CD4-positive, CD25-positive, alpha-beta regulatory T cell (primary cell): ENCODE measurements at places on chromosomes 3 and 15.

DNA sequence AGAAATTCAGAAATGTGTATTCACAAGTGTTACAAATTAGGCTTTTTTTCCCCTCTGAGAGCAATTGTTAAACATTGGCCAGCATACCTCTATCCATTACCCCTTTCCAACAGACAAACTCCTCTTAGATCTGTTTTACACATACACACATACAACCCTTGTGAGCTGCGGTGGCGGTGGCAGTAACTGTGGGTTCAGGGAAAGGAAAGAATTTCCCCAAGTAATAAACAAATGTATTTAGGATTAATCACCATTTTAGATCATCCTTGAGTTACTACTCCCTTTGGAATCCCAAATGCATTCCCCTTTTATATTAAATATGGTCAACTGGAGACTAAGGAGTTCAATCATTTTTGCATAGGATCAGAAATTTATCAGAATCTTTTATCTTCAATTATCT lies 667.0 kb downstream of the FHIT start:
- H3K4me3 ChIP-seq: no peak overlapping the region
- no peak for DNase-seq
- no peaks in the 10 kb centered on the region for H3K36me3 ChIP-seq
- H3K27me3 ChIP-seq: no peaks in the 10 kb centered on the region
- H3K27ac ChIP-seq: no peak overlapping the region
- no peaks in the 10 kb centered on the region for H3K4me1 ChIP-seq

- H3K36me3 ChIP-seq: no peaks in the 10 kb centered on the region
- H3K27me3 ChIP-seq: no peaks in the 10 kb centered on the region
- H3K27ac ChIP-seq: no peak overlapping the region
Measured at GRCh38 chr3:52099001-52099401, 42.6 kb upstream of the DUSP7 start.

DNA sequence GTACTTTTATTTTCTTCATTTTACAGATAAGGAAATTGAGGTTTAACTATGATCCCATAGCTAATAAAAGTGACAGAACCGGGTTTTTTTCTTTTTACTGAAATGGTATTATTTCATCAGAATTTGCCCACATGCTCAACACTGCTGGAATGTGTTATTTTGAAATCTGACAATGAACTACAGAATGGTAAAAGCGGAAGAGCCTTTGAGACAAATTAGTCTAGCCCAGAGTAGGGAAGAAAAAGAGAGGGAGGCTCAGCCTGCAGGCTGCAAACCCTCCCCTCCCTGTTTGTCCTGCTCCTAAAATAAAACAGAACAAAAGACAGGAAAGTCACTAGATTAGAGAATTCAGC lies 100.3 kb upstream of the LIPC start:
- H3K27me3 ChIP-seq: no peaks in the 10 kb centered on the region
- DNase-seq: no peak

DNA sequence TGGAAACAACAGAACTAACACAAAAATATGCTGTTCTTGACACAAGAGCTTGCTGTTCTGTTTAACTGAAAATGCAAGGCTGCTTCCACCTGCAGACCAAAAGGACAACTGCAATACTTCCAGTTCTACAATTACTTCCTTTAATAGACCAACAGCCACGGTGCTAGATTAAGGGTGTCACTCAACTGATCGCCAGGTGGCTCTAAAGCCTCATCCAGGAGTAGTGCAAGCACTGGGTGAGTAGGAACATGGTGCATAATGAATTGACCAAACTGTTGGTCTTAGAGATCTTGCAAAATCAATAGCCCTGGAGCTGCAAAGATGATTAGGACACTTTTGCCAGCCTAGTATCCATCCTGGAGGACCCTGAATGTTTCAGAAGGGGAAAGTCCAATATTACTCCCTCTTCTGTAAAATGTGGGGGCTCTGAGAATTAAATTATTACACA lies 3.6 kb upstream of the CLDN16 start:
- H3K27me3 ChIP-seq: no peaks in the 10 kb centered on the region
- H3K4me1 ChIP-seq: no peaks in the 10 kb centered on the region
- no peak overlapping the region for H3K4me3 ChIP-seq
- no peak for DNase-seq
- H3K36me3 ChIP-seq: no peaks in the 10 kb centered on the region

GRCh38 chr3:179956416-179956830 lies 80.3 kb downstream of the PEX5L start:
- H3K4me3 ChIP-seq: no peak overlapping the region
- H3K27me3 ChIP-seq: no peaks in the 10 kb centered on the region
- no peaks in the 10 kb centered on the region for H3K4me1 ChIP-seq
- H3K36me3 ChIP-seq: no peaks in the 10 kb centered on the region

DNA sequence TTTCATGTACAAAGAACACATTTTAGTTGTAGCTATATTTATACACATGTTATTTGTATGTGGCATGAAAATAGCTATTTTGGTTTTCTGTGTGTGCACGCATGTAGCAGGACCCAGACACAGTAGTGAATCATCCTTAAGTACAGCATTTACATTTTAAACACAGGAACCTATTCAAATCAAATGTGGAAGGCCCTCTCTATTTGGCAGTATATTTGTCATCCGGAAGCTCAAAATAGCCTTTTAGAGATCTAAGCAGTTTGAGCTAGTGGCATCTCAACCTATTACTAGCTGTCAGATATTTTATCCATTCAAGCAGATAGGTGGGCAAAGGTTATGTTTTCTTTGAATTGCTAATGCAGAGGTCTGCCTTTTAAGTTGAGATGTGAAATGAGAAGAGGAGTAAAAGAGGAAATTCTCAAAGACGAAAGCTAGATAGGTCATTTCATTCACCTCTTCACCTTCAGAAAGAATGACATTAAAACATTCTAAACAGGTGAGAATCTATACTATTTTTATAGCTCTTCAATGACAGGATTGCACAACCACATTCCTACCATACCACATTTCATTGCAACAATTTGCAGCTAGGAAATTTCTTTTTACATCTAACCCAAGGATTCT lies 46.3 kb upstream of the TIPARP start:
- no peak for DNase-seq
- no peaks in the 10 kb centered on the region for H3K4me1 ChIP-seq
- no peak overlapping the region for H3K4me3 ChIP-seq
- no peaks in the 10 kb centered on the region for H3K27me3 ChIP-seq

- H3K36me3 ChIP-seq: no peaks in the 10 kb centered on the region
- H3K4me3 ChIP-seq: no peak overlapping the region
- no peaks in the 10 kb centered on the region for H3K27me3 ChIP-seq
- DNase-seq: no peak
- peaks cover 9% of the 10 kb centered on the region for H3K4me1 ChIP-seq
- no peak overlapping the region for H3K27ac ChIP-seq
Measured at GRCh38 chr15:91521548-91521947, 332.0 kb upstream of the SLCO3A1 start.

DNA sequence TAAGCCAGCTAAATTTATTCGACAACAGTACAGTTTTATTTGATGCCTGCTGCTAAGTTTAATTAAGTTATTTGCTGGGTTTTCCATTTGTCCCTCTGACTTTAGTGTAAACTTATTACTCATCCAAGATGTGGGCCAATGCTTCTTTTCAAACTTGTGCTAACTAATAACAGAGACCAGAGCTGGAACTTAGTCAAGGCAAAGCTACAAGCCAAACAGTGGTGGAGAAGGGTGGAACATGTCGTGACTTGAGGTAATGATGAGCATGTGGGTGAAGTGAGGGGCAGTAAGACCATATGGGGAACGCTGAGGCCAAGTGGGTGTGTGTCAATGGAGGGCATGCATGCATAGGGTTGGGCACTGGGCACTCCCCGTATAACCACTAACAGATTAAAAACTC lies 63.9 kb downstream of the NMD3 start:
- no peaks in the 10 kb centered on the region for H3K27me3 ChIP-seq
- no peaks in the 10 kb centered on the region for H3K4me1 ChIP-seq
- no peak overlapping the region for H3K27ac ChIP-seq
- no peak overlapping the region for H3K4me3 ChIP-seq
- no peak for DNase-seq

GRCh38 chr15:69524814-69525213 lies 72.2 kb downstream of the RPLP1 start:
- peaks cover 2% of the 10 kb centered on the region for H3K27me3 ChIP-seq
- no peaks in the 10 kb centered on the region for H3K36me3 ChIP-seq
- H3K27ac ChIP-seq: no peak overlapping the region
- no peaks in the 10 kb centered on the region for H3K4me1 ChIP-seq
- H3K4me3 ChIP-seq: no peak overlapping the region

- H3K27ac ChIP-seq: no peak overlapping the region
- no peak for DNase-seq
- H3K4me3 ChIP-seq: no peak overlapping the region
Measured at GRCh38 chr3:138068046-138068445, 47.4 kb downstream of the DZIP1L start.
